ENCODE measurements at places on chromosomes 5 and 9. TPM values are rescaled to one million over a fixed set of nuclear protein-coding genes. Genes with fewer than 3 reads are reported as not detected.
A peak's percentile ranks its signal among the peaks of the same experiment; 100 is the strongest.

SPINK7 gene
- not detected for total RNA-seq

DNA sequence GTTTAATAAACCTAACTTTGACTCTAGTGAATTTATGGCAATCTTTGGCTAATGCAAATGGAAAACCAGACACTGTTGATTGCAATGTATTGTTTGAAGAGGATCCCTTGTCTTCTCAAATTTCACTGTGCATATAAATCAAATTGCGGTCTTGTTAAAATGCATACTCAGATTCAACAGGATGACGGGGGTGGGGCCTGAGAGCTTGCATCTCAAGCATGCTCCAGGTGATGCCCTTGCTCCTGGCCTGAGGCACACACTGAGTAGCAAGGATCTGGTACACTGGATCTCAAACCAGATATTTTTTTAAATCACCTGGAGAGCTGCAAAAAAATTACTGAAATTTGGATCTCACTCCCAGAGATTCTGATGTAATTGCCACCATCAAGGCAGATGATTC is 463.7 kb downstream of the DNAH5 start:
- no peak for DNase-seq

DNA sequence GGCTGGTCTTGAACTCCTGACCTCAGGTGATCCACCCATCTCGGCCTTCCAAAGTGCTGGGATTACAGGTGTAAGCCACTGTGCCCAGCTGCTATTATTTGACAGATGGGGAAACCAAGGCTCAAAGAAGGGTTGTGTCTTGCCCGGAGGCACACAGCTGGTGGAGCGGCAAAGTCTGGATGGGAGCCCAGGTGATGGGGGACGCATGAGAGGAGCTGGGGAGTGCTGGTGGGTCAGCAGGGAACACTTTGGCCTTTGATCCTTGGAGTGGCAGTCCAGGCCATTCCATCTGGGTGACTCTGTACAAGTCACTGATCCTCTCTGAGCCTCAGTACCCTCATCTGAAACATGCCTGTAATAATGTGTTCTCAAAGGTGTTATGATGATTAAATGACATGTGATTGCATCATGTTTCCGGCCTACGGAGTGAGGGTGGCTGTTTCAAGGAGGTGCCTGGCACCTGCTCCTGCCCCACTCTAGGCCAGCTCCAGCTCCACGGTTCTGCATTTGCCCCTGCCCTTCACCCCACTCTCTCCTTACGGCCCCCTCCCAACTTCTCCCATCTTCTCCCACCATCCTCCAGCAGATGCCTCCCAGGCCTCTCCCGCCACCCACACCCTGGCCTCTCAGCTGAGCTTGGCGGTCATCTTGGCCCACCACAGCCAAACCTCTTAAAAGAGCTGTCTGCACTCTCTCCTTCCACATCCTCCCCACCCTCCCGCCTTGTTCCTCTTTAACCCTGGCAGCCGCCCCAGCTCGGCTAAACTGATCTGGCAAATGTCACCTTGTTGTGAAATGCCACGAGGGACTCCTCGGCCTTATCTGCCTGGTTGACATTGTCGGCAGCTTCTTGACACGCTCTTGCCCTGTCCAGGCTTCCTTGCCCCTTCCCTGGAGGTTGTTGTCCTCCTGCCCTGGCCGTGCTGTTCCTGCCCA is 5.5 kb upstream of the DBN1 start:
- DNase-seq: peak; percentile 66

MCTP1 gene
- not detected for total RNA-seq

- no peak for DNase-seq
Observed at GRCh38 chr9:89312222-89312571, 1.2 kb downstream of the CKS2 start.

CARD19 gene
- total RNA-seq: 23.3 TPM

GRCh38 chr5:131630208-131630962 is 4.6 kb downstream of the RAPGEF6 start:
- DNase-seq: no peak

GRCh38 chr5:123092696-123093095 is 3.7 kb downstream of the PRDM6 start:
- peak; percentile 19 for DNase-seq

SGCD gene
- 10.6 TPM for total RNA-seq

- DNase-seq: no peak
Observed at GRCh38 chr9:104982543-104982942, 54.6 kb upstream of the ABCA1 start.

SPATA31C1 gene
- total RNA-seq: not detected
